ENCODE measurements at places on chromosomes 2 and 18. TPM values are rescaled to one million over a fixed set of nuclear protein-coding genes. Genes with fewer than 3 reads are reported as not detected.

HOXD1 gene
- not detected for total RNA-seq

CD207 gene
- total RNA-seq, result not detected

CNRIP1 gene
- 17.2 TPM for total RNA-seq

ERBB4 gene
- not detected for total RNA-seq

C2orf92 gene
- total RNA-seq, result 1.4 TPM

ELP2 gene
- 167 TPM for total RNA-seq

PLEK gene
- not detected for total RNA-seq

All from bronchial smooth muscle cell (primary cell).